ENCODE measurements at places on chromosomes 16 and 17.

- DNase-seq: peak; percentile 54
Measured at GRCh38 chr17:61179380-61179806, 220.2 kb upstream of the TBX2 start.

DNA sequence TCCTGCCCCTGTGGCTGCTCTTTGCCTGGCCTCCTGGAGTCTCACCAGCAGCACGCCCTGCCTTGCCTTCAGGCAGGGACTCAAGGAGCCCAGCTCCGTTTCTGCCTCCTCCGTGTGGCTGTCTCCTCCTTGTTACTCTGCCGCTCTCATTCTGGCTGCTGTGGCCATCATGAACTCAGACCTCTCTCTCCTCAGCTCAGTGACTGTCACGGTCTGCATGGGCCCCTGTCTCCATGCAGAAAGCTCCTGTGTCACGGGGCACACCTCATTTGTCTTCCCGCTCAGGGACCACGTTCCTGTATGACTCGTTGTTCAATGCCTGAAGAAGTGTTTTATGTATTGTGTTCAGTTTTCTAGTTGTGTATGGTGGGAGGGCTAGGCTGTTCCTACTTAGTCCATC lies 25.3 kb downstream of the RPTOR start:
- DNase-seq: no peak

GRCh38 chr17:59315866-59316265 lies 15.6 kb upstream of the YPEL2 start:
- DNase-seq: no peak

GRCh38 chr17:82080789-82081464 lies 15.3 kb upstream of the DUS1L start:
- DNase-seq: no peak

GRCh38 chr16:86970726-86971125 lies 346.5 kb downstream of the C16orf95 start:
- no peak for DNase-seq

DNA sequence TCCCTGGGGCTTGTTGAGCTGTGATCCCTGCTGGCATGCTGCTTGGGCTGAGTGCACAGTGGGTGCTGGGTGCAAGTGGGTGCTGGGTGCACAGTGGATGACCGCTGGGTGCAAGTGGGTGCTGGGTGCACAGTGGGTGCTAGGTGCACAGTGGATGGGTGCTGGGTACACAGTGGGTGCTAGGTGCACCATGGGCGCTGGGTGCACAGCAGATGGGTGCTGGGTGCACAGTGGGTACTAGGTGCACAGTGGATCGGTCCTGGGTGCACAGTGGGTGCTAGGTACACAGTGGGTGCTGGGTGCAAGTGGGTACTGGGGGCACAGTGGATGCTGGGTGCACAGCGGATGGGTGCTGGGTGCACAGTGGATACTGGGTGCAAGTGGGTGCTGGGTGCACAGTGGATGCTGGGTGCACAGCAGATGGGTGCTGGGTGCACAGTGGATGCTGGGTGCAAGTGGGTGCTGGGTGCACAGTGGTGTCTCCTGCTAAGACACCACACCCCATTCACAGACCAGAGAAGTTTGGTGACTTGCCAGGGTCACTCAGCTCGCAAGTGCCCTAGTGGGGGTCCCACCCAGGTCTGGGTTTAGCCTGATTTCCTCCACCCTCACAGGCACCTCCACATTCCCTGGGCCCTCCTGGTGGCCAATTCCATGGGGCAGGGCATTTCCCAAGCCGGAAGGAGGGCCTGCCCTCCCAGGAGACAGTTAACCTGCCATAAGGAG lies 33.5 kb downstream of the ZFPM1 start:
- no peak for DNase-seq
